Omental fat pad (tissue), 4 donors: ENCODE measurements at places on chromosomes 2 and 18.

DNA sequence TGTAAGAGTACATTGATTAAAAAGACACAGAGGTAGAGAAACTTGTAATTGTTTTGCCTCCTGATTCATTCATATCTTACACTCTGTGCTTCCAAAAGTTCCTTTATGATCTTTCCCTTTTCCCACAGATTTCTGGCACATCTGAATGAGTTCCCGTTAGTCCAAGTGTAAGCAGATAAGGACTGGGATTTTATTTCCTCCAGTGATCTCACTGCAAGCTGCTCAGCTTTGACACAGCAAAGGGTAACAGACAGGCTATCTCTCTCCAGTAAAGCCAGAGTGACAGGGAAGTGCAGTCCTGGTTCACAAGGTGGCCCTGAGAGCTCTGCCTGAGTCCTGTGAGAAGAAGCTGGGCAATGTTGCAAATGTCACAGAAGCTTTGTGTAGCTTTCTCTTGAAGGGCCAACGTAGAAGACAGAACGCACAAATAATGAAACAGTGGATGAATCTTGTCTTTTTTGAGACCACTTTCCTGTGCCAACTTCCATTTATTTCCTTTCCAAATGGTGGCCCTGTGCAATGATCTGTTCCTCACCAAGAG, 32.5 kb upstream of the KCNE4 start:
- DNase-seq = no peak

DNA sequence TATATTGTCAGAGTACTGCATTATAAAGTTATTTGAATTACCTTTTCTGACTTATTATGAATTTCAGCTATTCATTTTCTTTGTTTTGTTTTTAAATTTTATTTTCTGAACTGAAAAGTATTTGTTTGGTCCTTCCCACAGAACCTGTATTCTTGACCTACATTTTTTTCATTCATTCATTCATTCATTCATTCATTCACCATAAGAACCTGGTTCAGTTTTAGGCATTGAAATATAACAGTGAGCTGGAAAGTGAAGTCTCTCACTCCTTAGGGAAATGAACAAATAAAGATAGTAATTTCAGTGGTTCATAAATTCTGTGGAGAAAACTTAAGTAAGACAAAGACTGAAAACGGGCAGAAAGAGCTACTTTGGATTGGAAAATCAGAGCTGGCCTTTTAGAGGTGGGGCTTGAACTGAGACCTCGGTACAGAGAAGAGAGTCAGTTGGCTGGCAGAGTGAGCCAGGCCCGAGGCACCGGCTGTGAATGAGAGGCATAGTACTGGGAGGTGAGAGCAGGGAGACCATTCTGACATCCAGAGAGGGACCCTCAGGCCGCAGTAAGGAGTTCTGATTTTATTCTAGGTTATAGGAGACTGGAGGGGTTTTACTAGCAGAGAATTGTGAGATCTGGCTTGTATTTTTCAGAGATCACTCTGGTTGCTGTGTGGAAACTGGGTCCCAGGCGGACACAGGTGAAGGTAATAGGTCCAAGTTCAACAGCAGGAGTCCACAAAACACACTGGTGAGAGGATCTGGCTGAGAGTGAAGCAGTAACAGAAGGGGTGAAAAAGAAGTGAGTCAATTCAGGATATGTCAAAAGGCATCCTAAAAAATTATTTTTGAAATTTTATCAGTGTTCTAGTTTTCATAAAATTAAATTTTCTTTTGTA, 75.8 kb upstream of the FN1 start:
- DNase-seq = no peak

- no peak for DNase-seq
Measured at GRCh38 chr2:197514754-197515153, 1.1 kb upstream of the MOB4 start.

DNA sequence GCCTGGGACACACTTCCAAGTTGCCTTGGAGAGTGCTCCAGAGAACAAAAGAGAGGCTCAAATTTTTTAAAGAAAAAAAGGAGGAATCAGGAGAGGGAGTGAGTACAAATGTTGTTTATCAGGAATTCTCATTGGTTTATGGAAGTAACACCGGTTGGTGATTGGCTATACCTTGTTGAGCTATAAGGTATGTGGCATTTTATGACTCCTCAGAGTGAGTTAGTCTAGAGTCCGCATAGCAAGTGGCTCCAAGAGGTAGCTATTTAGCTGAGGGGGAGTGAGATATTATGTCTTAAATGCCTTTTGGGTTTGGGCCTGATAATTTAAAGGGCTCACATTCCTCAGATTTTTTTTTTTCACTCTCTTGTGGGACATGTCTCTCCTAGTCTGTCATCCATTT, 85.7 kb downstream of the ARHGEF4 start:
- no peak for DNase-seq

GRCh38 chr2:209121691-209122090, 302.2 kb upstream of the MAP2 start:
- no peak for DNase-seq

DNA sequence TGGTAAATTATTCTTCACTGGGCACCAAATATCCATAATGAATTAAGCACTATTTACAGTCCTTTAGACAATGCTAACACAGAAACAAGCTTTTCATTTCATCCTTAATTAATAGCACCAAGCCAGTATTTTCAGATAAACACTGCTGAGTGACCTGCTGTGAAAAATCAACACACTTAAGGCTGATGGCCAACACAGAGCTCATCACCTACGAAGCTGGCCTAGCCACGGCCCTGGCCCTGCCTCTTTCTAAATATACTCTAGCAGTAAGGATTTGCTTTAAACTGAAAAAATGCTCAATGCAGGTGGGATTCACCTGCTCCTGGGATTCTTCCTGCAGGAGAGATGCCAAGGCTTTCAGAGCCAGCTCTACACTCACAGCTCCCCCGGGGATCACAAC, 18.4 kb downstream of the CYB5A start:
- no peak for DNase-seq

GRCh38 chr2:130391872-130392670, 36.2 kb downstream of the PTPN18 start:
- no peak for DNase-seq

DNA sequence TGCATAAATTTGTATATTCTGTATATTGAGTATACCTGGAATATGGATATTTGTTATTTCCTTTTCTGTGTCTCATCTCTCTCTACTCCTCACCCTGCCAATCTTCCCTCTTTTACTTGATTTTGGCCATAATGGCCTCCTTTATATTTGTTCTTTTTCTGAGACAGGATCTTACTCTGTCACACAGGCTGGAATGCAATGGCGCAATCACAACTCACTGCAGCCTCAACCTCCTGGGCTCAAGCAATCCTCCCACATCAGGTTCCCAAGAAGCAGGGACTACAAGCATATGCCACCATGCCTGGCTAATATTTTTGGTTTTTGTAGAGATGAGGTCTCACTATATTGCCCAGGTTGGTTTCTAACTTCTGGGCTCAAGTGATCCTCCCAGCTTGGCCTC, 30.5 kb downstream of the PREPL start:
- no peak for DNase-seq

DNA sequence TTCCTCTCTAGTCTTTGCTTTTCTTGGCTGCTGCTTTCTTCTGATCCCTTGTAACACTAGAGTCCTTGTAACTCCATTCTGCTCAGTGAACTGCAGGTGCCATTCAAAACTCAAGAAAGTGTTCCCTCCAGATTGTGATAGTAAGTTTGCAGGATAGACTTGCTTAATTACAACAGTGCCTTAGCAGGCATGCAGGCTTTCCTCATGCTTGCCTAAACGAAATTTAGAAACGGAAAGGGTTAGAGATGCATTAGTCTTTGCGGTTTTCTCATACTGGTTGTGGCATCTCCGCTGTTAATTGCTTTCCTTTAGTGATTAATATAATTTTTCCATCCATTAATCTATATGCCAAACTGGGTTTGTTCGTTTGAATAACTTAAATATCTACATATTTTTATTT, 82.9 kb downstream of the DOK6 start:
- no peak for DNase-seq

DNA sequence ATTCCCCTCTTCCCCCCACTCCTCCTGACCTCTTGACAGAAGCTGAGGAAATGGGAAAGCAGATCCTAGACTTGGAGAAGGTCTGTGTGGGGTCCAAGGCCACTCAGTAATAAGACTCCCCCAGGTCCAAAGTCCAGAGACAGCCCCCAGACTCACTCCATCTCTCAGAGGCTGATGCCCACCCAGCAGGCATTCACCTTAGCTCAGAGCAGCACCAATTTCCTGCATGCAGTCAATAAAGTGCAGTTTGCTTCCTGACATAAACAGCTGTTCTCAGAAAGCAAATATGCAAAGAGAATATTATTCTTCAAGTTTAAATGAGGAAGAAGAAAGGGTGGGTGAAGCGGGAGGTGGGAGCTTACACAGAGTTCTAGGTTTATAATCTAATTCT, 84.1 kb upstream of the RTN4 start:
- no peak for DNase-seq

GRCh38 chr2:59875836-59876235, 677.6 kb downstream of the BCL11A start:
- no peak for DNase-seq

DNA sequence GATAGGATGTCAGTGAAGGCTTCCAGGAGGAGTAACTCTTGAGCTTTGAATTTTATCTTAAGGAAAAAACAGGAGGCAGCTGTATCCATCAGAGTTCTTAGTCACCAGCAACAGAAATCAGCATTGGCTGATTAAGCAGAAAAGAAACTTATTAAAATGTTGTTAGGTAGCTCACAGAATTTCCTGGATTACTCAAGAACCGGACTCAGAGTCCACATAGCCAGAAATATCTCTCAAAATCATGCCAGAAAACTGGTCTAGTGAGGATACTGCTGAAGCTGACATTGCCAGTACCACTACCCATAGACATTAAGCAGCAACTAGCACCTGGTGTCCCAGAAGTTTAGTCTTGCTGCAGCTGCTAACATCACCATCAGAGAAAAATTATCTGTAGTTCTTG, 10.1 kb upstream of the AFTPH start:
- no peak for DNase-seq

- DNase-seq = no peak
Measured at GRCh38 chr18:49862656-49863385, 49.5 kb upstream of the ACAA2 start.

DNA sequence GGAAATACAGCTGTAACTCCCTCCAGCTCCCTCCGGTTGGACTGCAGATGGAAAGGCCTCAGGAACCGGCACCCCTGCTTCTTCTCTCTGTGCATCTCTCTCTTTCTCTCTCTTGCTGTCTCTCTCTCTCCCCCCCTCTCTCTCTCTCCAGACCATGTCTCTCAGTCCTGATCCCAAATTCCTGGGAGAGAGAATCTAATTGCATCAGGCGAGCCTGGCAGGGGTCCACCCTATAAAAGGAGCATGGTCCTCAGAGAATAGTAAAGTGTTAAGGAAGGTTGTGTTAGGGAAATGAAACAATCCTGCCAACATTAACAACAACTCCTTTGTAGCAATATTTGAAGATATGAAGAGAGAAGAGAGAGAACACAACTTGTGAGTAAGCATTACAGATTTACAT, 36.7 kb downstream of the VIT start:
- DNase-seq = no peak

- DNase-seq = no peak
Measured at GRCh38 chr2:200603972-200604371, 18.2 kb downstream of the AOX1 start.

DNA sequence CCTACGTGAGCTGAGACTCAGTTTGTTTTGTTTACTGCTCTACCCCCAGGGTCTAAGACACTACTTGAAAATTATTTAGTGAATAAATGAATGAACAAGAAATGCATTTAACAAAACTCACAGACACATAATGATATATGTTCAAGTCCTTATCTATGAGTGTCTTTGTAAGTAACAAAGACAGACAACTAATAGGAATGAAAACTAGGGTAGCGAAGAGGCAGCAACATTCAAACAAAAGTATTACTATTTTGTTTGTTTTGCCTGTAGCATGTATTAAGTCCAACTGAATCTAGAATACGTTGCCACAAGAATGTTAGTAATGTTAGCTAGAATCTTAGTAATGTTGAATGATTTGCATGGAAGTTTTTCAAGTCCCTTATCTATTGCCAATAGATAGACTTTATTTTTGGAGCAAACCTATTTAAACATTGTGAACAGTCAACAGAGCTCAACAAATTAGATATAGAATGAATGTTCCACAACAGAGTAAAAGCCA, 144.8 kb upstream of the VWC2L start:
- no peak for DNase-seq

GRCh38 chr2:234249873-234250272, 199.4 kb downstream of the SPP2 start:
- DNase-seq = no peak

- no peak for DNase-seq
Measured at GRCh38 chr18:48921305-48922225, 29.2 kb downstream of the SMAD7 start.

DNA sequence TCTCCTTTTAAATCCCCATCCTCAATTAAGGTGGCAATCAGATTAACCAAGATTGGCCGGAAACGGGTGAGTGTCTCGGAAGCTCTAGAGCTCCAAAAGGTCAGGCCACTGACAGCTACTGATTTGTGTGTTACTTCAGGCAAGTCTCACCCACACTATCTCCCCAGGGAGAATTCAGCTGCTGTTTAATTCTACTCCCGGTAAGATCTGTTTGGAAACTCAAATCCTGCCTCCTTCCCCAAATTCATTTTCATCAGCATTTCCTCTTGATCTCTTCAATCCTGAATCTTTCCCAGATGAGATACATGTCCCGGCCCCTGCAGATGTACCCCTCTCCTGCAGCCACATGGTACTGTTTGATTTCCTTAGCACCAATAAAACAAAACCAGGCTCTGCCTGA, 34.9 kb downstream of the EFR3B start:
- no peak for DNase-seq

DNA sequence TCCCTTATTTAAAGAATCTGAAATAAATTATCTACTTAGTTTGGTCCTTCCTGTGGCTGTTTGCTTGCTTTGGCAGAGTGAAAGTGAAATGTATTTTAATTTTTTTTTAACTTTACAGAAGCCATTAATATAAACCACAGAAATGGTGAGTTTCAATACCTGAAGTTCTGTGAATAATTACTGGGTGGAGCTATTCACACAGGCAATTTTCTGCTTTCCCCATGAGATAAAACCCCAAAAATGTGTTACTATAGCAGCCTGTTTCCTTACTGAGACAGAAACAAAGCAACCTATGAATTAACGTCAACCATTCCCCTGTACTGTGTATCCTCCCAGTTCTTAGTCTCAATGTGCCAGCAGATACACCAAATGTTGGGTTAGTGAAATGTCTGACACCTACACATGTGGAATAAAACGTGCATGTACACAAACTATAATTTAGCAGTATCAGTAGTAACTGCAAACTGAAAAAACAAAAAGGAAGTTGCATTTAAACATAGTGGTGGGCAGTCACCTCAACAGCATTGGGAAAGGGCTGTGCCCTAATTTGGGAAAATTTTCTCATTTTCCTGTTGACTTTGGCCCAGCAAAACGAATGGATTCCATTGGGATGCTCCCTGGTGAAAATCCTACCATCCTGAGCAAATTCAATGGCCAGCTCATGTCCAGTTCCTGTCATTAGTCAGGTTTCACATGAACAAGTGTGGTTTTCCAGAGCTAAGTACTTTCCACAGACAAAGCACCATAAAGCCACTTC, 73.1 kb upstream of the RMDN2 start:
- DNase-seq = no peak
